Heart right ventricle (tissue), 16 donors: ENCODE measurements at places on chromosomes 13 and 19. TPM values are rescaled to one million over a fixed set of nuclear protein-coding genes. Genes with fewer than 3 reads are reported as not detected.

GRCh38 chr13:30730526-30730925 is 4.8 kb upstream of the ALOX5AP start:
- no peaks in the 10 kb centered on the region for H3K36me3 ChIP-seq
- H3K27me3 ChIP-seq, result no peaks in the 10 kb centered on the region
- no peaks in the 10 kb centered on the region for H3K4me1 ChIP-seq
- H3K27ac ChIP-seq, result no peak overlapping the region

FGF21 gene
- total RNA-seq, result not detected

DNA sequence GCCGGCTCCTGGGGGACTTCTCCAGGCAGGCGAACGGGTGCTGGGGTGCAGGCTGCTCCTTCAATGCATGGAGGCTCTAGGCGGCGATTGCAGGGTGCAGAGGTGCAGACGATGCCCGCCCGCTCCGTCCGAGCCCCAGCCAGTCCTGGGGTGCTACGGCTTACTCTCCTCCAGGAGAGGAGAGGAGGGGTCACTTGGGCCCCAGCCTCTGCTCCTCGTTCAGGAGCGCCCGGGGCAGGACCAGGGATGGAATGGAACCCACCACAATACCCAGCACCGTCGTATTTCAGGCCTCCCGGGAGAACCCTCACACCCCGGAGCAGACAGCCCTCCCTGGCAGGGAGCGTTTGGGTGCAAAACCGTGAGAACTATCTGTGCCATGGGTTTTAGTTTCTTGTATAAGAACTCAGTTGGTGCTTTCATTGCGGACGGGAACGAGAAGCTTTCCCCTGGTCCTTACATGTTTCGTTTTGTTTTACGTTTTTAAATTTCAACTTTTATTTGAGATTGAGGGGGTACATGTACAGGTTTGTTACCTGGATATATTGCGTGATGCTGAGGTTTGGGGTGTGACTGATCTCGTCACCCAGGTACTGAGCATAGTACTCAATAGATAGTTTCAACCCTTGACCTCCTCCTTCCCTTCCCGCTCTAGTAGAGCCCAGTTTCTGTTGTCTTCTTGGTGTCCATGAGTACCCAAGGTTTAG is 46.8 kb downstream of the ARHGEF18 start:
- H3K4me3 ChIP-seq, result peak overlapping the region; percentile 98
- no peak for DNase-seq
- H3K4me1 ChIP-seq, result peaks cover 13% of the 10 kb centered on the region
- peaks cover 4% of the 10 kb centered on the region for H3K36me3 ChIP-seq
- no peaks in the 10 kb centered on the region for H3K27me3 ChIP-seq
- H3K27ac ChIP-seq, result peak overlapping the region; percentile 87

- H3K4me3 ChIP-seq, result no peak overlapping the region
- H3K36me3 ChIP-seq, result no peaks in the 10 kb centered on the region
- no peak overlapping the region for H3K27ac ChIP-seq
These were observed 306.4 kb downstream of the KLF5 start for GRCh38 chr13:73365252-73365651.
